ENCODE measurements at places on chromosomes 13 and 19. TPM values are rescaled to one million over a fixed set of nuclear protein-coding genes. Genes with fewer than 3 reads are reported as not detected.

DIAPH3 gene
- total RNA-seq, result 33.6 TPM

SRRM5 gene
- 0.11 TPM for total RNA-seq

DNA sequence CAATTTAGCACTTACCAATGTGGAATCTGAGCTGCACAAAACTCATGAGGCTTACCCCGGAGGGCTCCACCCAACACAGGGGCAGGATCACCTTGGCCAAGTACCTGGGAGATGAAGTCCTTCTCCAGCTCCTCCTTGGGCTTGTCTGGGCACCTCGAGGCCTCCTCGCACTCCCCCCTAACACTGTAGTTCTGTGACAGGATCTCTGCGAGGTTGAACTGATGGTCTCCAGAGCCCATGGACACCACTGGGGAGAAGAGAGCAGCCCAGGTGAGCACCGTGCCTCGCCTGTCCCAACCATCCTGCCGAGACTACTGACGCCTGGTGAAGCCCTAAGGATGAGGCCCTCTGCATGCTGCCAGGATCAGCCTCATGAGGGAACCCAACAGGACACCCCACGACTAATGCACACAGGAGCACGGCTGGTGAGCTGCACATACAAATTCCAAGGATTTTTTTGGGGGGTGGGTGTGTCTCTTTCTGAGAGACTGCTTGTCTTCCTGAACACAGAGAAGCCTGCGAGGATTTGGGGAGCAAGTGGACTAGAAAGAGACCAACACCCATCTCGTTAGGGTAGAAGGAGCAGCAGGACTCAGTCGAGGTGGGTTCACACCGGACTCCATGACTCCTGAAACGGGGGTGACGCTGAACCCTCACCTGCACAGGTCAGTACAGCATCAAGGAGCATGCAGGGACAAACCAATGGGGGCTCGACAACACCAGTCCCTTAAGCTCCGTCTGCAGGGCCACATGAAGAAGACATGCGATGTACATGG, 10.1 kb downstream of the MIER2 start:
- DNase-seq, result no peak

- DNase-seq, result peak; percentile 15
Observed at GRCh38 chr13:30581582-30581981, 36.1 kb upstream of the USPL1 start.

- DNase-seq, result no peak
Observed at GRCh38 chr13:100659578-100659977, 15.0 kb downstream of the TMTC4 start.

DNA sequence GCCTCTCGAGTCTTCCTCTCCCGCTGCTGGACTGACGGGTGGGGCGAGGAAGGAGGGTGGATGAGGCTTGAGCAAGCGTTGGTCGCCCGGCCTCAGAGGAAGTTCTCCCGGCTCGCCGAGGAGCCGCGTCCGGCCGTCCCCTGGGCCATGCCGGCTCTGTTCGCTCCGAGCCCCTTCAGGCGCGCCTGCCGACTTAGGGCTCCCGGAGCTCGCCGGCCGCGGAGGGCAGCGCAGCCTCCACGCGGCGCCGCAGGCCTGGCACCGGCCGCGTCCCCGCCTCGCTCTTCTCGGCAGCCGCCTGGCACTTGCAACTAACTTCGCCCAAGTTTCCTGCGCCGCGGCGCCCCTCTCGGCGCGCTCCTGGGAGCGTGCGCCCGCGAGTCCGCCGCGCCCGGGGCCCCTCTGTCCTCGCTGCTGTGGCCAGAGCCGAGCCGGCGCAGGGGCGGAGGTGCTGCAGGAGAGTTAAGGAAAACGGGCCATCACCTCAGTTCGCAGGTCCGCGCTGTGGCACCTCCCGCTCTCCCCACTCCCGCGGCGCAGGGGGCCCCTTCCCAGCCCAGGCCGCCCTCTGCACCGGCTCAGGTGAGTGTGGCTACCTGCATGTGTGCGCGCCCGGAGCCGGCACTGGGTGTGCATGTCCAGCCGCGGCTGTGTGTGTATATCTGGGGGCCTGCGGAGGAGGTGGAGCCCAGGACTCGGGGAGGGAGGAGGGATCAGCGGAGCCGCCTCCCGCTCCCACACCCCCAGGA, 641 bp upstream of the SOX21 start:
- peak; percentile 13 for DNase-seq

- no peak for DNase-seq
Observed at GRCh38 chr19:48490981-48491792, 20.4 kb downstream of the LMTK3 start.

GRCh38 chr13:31167490-31167889, 5.8 kb upstream of the HSPH1 start:
- DNase-seq, result no peak
